Anterior cingulate cortex (tissue), 58 donors: ENCODE measurements at places on chromosomes 5 and 9.

DNA sequence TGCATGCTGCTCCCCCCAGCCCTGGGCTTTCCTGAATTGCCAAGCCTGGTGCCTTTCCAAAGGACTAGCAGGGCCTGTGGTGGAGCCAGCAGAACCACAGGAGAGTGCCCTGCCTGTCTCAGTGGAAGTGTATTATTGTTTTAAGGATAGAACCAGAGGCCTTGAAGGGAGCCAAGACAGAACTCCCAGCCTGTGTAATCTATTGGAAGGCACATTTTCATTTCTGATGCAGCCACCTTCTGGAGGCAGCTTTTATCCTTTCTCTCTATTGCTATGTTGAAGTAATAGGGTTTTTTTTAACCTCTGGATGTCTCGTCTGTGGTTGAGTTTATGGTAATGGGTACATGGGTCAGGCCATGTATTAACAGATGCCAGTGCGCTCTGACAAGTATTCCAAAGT lies 29.3 kb downstream of the RNF44 start:
- no peak for DNase-seq

DNA sequence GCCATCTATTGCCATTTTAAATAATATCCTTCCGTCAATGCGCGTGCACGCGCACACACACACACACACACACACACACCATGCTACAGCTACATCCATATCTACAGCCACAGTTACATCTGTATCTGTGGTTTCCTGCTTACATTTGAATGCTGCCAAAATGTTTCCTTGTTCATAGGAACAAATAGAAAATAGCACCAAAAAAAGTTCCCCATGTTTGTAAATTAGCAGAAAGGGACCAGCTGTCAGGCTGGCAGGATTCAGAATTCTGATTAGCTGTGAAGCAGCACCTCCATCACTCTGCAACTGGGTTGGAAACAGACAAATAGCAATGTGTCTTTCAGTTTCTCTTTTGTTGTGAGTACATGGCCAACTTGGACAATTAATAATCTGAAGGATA lies 601.5 kb downstream of the IRX1 start:
- DNase-seq = no peak

- no peak for DNase-seq
These were observed 825 bp upstream of the TOR4A start for GRCh38 chr9:137276473-137277328.

- DNase-seq = no peak
These were observed 46.8 kb upstream of the PLPP6 start for GRCh38 chr9:4615251-4615650.

GRCh38 chr9:117616431-117616831 lies 87.8 kb upstream of the TLR4 start:
- no peak for DNase-seq

- DNase-seq = no peak
These were observed 55.9 kb upstream of the IL12B start for GRCh38 chr5:159386028-159386711.

GRCh38 chr5:25301836-25302235 lies 657.1 kb upstream of the CDH10 start:
- DNase-seq = no peak

DNA sequence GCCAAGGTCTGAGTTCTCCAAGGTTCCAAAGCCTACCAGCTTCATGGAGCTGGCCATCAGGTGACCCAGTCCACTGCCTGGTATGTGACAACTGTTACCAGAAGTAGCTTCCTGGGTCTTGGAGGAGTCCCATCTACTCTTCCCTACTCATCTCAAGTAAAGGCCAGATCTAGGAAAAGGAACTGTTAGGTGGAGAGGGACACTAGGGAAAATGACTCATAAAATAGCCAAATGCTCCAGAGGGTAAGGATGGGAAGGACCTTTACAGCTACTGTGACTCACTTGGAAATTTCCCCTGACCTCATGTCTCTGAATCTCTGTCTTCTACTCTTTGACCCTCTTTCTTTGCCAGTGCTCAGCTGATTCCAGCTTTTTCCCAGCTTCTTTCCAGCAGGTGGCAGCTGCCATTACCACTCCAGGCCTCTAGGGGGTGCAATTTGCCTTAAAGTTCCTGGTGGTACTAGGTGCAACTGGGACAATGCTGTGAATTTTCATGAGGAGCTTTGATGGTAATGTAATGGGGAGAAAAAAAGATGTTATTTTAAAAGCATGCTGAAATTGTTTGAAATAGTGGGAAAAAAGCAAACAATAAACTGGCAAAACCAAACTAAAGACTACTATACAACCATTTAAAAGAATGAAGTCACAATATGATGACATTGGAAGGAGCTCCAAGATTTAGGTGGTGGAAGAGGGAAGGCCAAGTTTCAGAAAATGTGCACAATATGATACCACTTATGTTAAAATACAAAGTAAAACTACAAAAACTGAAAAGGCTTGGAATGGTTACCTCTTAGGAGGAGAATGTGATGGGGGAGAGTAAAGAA lies 27.1 kb upstream of the MYORG start:
- peak; percentile 50 for DNase-seq

GRCh38 chr9:130159915-130160670 lies 12.1 kb upstream of the NCS1 start:
- DNase-seq = no peak

DNA sequence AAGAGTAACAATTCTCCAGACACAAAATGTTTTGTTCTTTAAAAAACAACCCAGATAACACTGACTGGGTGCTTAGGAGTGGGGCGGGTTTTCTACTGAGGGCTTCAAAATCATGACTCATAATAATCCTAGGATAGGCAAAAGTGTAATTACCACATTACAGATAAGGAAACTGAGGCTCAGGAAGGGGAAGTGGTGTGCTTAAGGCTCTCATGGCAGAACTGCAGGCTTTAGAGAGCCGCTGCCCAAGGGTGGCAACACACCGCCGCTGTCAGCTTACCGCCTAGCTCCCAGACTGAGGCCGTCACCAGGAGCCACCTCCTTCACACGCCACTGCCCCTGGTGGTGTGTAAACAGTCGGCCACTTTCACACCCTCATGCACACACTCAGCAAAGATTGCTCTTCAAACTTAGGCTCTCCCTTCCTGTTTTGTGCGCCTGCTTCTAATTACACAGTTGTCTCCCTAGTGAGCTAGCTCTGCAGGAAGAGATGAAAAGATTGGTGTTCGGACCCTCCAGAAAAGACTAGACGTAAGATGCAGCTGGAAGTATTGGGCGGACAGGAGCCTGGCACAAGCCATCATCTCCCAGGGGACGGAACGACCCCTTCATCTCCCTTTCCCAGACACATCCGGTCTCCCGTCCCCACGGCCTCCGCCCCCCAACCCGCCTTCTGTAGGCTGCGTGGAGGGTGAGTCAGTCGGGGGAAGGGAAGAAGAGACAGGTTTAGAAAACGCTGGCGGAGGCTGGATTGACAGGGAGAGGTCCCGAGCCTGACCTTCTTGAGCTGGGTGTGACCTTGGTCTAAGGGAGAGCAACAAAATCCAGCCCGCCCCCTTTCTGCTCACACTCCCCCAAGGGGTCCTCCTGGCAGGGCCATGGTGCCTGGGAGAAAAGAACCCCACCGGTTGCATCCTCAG lies 162.7 kb downstream of the SYK start:
- no peak for DNase-seq

- no peak for DNase-seq
These were observed 1.3 kb downstream of the SPTAN1 start for GRCh38 chr9:128553728-128554127.

DNA sequence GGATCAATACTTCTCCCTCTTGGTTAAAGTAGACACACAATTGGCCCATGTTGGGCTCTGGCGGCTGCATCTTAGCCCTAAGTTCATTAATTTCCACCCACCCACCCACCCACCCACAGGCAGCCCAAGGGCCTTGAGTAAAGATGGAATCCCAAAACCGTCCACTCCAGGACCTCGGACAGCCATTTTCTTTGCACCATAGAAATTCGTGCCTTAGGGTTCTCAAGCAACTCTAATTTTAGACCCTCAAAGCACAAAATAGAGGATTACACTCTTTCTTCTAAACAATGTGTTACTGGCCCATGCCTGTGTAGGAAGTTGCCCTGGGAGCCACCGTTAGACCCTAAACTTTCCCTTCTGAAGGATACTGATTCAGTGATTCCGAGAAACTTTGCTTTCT lies 568.5 kb downstream of the IRX1 start:
- DNase-seq = no peak

GRCh38 chr5:40569546-40570270 lies 110.0 kb upstream of the PTGER4 start:
- DNase-seq = no peak

- no peak for DNase-seq
These were observed 132.4 kb downstream of the MCTP1 start for GRCh38 chr5:95152535-95152934.

GRCh38 chr5:181191526-181192336 lies 13.3 kb downstream of the TRIM7 start:
- no peak for DNase-seq

DNA sequence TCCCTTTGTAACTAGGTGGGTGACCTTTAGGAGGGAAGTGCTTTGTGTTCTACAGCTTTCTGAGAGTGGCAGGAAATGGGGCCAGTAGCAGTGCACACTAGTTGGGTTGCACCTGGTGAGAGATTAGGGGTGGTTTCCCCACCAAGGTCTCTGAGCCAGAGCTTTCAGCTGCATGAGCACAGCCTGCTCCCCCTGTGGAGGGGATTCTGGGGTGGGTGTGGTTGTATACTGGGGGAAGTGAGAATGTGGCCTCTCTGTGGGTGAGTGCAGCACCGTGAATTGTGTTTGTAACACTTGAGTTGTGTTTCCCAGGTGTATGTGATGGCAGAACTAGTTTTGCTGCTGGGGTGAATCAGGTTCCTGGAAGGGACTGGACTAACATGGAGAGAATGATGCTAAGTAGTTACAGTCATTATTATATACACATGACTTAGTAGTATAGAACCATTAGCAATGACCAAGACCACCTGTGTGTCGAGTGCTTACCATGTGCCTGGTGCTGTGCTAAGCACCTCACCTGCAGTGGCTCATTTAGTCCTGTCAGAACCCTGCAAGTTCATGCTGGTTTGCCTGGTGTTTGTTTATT lies 11.8 kb upstream of the CXXC5 start:
- DNase-seq = no peak

- DNase-seq = no peak
These were observed 350.4 kb upstream of the CDH9 start for GRCh38 chr5:27388755-27389154.

- DNase-seq = no peak
These were observed 62.7 kb downstream of the MRPS30 start for GRCh38 chr5:44871401-44871800.
